ENCODE measurements at places on chromosomes 5 and 9.

- no peak for DNase-seq
Observed at GRCh38 chr5:31449174-31449573, 82.7 kb downstream of the DROSHA start.

DNA sequence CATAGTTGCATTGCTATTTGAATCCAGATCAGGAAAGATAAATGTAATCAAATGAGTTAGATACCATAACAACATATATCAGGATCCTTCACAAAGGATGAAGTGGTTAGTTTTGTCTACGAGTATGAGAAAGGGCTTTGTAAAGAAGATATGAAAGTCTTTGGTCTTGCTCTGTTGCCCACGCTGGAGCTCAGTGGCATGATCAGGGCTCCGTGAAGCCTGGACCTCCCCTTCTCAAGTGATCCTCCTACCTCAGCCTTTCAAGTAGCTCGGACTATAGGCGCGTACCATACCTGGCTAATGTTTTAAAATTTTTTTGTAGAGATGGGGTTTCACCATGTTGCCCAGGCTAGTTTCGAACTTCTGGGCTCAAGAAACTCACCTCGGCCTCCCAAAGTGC is 1.8 kb downstream of the SMC5 start:
- no peak for DNase-seq

GRCh38 chr5:35862126-35862525 is 5.4 kb downstream of the IL7R start:
- DNase-seq = no peak

DNA sequence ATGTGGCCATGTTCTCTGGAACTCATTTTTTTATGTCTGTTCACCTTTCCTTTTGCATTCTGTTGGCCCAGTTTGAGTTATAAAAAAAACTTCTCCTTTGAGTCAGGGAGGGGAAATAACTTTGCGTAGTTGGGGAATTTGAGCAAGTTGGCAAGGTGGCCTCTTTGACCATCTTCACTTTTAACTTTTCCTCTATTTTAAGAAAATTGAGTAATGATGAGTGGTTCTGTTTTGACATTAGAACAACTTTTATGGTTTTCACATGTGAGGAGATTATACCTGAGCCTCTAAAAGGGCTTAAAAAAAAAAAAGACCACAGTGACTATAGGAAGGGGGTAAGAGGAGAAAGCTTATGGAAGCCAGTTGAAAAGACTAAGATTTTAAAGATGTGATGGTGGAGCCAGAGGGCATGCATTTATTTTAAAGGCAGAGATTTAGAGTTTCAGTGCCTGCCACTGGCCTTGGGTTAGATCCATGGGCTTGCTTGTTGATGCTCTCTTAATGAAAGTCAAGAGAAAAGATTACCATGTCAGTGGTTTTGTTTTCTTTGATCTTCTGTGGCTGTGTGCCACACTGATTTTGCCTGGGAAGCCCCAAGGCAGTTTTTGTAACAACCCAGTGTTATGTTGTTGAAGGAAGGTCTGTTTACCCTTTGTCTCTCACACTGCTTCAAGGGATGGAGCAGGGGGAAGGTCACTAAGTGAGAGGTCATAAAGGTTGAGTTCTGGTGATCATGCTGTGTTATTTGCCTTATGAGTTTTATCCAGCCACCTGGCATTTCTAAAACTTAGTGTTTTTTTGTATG is 219.7 kb upstream of the CD180 start:
- no peak for DNase-seq

GRCh38 chr5:132485641-132486317 is 4.8 kb downstream of the IRF1 start:
- peak; percentile 33 for DNase-seq

- DNase-seq = no peak
Observed at GRCh38 chr5:135821061-135821801, 13.2 kb upstream of the SLC25A48 start.

GRCh38 chr9:89739511-89739910 is 134.7 kb downstream of the GADD45G start:
- DNase-seq = no peak

DNA sequence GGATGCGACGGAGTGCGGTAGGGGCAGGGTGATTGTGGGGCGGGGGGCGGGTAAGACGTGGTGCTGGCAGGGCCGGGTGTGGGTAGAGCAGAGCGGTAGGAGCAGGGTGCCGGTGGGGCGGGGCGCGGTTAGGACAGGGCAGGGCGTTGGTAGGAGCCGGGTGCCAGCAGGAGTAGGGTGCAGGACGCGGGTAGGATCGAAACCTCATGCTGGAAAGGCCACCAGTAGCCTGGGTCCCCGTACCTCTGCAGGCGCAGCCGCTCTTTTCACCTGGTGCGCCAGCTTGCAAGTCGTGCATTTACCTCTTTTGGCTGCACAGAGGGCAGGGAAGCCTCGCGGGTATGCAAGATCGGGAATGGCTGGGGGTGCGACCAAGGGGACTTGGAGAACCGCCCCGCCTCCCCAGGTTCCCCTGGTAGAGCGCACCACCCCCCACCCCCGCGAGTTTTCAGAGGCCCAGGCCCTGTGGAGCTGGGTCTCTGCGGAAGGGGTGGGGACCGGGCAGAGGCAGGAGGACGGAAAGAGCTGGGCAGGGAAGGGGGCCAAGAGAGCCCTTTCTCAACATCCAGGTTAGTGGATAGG is 104.8 kb upstream of the SIMC1 start:
- no peak for DNase-seq

GRCh38 chr5:13921578-13921977 is 22.9 kb downstream of the DNAH5 start:
- no peak for DNase-seq

GRCh38 chr5:156800929-156801328 is 49.2 kb upstream of the PPP1R2B start:
- DNase-seq = no peak

GRCh38 chr5:59528202-59528862 is 365.2 kb downstream of the PDE4D start:
- no peak for DNase-seq

DNA sequence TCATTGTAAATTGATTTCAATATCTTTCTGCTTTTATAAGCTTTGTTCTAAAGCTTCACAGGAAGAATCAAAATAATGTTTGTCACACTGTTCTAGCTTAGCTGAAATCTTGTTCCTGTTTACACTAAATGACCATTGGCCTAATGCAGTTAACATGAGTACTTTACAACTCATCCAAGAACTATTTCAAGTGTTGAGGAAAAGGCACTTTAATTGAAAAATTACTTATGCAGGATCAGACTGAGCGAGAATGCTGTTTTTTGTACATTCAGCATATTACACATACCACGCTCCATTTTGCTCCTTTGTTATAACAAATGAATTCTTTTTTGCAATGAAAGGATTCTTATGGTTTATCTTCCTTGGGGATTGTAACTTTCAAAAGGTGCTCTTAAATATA is 22.4 kb upstream of the SMIM15 start:
- DNase-seq = no peak

- no peak for DNase-seq
Observed at GRCh38 chr5:140216478-140217074, 41.6 kb downstream of the CYSTM1 start.

- DNase-seq = no peak
Observed at GRCh38 chr5:56763182-56763581, 52.2 kb upstream of the MAP3K1 start.

- no peak for DNase-seq
Observed at GRCh38 chr5:180127682-180128670, 56.4 kb upstream of the RNF130 start.

GRCh38 chr5:124262991-124263571 is 483.4 kb downstream of the ZNF608 start:
- DNase-seq = no peak

DNA sequence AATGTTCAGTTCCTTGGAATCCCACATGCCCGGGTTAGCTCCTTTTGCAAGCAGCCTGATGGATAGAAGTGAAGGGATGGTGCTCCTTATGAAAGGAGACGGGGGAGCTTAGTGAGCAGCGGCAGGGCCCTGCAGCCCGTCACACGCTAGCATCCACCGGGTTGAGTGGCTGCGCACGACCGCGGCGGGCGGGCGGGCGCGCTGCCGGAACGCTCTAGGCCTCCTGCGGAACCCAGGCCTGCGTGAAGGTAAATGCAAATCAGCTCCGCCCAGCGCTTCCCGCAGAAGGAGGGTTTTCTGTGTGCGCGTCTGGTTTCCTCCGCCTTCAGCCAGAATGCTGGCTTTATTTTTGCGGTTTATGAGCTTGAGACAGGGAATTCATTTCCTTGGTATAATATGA is 19.8 kb downstream of the IL12B start:
- no peak for DNase-seq

GRCh38 chr9:27059907-27060306 is 49.1 kb upstream of the TEK start:
- DNase-seq = no peak

Data from right forelimb (tissue), 1 donor.